ENCODE measurements at places on chromosomes 6 and 20.

- DNase-seq: peak; percentile 63
Observed at GRCh38 chr20:8790442-8791074, 278.3 kb upstream of the PLCB4 start.

DNA sequence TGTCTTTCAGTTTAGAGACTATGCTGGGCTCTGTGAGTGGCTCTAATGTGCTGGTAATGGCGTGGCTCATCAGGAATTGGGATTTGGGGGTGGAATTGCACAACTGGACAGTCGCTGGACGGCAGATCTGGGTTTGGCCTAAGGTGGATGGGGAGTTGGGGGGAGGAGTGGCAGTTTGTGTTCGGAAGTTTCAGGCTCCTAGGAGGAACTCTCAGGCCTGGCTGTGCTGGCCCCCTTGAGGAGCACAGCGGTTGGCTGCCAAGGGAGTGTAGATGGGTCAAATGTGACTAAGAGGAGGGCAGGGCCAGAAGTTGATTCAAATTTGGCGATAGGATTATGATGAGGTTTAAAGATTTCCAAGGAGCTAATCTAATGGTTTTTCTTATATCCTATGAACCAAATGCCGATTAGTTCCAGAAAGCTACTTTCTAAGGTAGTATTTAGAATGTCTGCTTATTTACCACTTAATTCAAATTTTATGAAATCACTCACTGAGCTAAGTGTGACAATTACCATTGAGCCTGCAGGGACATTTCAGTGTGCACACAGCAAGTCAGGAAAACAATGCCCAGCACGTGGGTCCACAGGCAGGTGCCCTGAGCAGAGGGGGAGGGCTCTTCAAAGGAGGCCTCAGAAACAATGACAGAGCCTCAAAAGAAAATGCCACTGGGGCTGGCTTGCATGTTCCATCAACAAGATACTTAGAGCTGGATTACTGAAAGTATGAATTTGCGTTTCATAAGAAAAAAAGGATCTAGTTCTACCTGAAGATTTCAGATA lies 111.0 kb downstream of the GJA10 start:
- no peak for DNase-seq

DNA sequence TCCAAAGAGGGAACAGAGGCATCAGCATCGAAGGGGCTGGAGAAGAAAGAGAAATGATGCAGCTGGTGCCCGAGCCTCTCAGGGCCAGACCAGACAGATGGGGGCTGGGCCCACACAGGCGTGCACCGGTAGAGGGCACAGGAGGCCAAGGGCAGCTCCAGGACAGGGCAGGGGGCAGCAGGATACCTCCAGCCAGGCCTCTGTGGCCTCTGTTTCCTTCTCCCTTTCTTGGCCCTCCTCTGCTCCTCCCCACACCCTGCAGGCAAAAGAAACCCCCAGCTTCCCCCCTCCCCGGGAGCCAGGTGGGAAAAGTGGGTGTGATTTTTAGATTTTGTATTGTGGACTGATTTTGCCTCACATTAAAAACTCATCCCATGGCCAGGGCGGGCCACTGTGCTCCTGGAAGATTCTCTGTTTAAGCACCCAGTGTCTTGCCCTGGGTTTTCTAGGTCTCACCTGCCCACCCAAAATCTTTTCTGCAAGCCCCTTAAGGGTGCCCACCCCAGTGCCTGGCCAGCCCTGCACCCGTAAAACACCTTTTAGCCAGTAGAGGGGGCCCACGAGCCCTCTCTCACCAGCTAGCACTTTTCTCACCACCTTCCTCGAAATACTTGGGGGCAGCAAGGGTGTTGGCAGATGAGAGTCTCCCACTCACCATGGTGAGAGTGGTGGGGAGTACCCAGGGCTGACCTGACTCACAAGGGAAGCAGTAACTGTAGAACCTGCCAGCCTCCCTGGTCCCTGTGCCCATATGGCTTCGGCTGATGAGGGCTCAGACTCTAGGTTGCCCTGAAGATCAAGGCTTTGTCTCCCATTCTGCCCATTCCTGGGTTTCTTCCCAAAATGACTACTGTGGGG lies 35.7 kb upstream of the ID1 start:
- no peak for DNase-seq

GRCh38 chr6:134657751-134658527 lies 292.0 kb downstream of the ALDH8A1 start:
- DNase-seq: peak; percentile 18

DNA sequence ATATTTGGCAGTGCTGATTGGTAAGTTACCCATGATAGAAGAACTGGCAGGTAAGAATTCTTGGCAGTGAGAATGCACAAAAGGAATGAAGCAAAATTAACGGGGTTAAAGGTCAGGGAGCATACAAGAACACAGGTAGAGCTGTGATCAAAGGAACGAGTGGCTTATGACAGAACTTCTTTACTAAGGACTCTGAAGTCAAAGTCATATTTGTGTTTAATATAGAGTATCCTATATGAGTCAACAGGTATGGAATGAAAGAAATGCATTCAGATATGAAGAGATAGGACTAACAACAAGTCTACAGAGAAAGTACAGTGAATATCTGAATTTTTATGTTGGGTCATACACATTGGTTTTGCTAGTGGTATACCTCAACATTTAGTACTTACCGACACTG lies 209.0 kb upstream of the CITED2 start:
- DNase-seq: no peak

DNA sequence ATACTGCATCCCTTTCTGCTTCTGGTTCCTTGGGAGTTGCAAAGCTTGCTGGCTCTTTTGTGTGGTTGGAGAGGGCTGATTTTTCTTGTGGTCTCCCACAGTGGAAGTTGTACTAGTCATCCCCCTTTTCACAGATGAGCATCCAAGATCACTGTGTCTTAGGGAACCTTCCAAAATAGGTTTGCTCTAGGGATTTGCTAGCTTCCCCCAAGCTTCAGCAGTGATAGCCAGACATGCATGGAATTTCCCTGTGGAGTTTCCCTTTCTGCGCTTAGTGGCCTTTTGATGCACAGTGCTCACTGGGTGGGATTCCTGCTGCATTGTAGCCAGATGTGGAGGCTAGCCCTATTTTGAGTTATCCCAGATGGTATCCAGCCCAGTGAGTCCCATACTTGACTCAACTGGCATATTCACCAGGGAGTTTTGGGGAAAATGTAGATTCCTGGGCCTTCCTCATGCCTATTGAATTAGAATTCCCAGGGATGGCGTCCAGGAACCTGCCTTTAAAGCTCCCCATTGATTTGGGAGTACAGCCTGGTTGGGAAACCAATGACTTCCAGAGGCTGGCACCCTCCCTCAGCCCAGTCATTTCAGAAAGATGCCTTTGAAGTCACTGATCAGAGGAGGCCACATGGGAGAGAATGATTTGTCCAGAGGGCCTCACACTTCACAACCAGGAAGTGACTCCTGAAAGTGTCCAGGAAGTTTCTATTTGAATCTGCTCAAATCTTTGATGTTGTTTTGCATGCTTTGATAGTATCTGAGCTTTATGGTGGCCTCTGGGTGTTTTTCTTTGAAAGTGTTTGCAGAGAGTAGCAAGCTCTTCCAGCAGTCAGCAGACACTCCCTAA lies 25.9 kb downstream of the PPARD start:
- peak; percentile 80 for DNase-seq

DNA sequence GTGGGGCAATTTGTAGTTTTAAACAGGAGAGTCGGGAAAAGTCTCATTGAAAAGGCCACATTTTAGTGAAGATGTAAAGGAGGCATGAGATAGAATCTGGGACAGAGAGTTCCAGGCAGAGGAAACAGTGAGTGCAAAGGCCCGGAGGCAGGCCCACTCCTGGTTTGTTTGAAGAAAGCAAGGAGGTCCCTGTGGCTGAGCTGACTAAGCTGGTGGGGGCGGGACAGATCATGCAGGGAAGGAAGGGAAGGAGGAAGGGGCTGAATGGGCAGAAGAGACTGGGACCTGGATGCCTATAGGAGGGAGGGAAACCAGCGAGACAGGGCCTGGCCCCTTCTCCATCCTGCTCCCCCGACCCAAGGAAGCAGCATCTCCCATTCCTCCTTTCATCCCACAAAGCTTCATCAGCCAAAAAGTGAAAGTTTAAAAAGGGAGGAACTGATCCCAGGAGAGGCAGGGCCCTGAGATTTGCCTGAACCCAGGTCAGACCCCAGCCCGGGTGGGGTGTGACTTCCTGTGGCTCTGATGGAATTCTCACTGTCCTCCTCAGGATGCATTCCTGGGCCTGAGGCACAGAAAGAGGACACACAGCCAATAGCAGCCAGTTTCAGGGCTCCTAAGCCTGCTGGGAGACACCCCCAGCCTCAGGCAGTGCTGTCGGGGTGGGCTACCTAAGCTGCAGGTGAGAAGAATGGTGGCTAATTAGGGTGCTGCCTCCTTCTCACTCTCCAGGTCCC lies 54.2 kb upstream of the SIRPA start:
- no peak for DNase-seq

- no peak for DNase-seq
Observed at GRCh38 chr6:35893246-35893645, 27.7 kb downstream of the SRPK1 start.

GRCh38 chr6:148943451-148943850 lies 196.6 kb downstream of the UST start:
- no peak for DNase-seq
